ENCODE measurements at places on chromosomes 2 and 18. TPM values are rescaled to one million over a fixed set of nuclear protein-coding genes. Genes with fewer than 3 reads are reported as not detected.

DNA sequence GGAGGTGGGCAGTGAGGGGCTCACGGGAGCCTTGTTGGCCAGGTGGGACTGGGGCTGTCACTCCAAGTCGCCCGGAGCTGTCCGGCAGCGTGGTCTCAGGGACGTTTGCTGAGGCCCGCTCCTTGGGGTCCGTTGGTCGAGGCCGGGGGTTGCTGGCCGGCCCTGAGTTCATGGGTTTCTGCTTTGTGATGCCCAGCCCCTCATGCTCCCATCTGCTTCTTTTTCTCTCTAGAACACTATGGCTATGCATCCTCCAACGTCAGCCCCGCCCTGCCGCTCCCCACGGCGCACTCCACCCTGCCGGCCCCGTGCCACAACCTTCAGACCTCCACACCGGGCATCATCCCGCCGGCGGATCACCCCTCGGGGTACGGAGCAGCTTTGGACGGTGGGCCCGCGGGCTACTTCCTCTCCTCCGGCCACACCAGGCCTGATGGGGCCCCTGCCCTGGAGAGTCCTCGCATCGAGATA lies 14.5 kb downstream of the NFATC1 start:
- no peak for DNase-seq

DNA sequence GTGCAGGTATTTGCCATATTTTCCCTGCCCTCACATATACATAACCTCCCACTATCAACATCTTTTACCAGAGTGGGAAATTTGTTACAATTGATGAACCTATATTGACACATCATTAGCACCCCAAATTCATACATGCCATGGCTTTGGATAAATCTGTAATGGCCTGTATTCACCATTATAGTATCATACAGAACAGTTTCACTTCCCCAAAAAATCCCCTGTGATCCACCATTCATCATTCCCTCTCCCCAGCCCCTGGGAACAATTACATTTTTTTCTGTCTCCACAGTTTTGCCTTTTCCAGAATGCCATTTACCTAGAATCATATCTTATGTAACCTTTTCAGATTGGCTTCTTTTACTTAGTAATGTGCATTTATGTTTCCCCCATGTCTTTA lies 494.5 kb downstream of the RNF144A start:
- DNase-seq = no peak

COLEC11 gene
- total RNA-seq = not detected

- no peak for DNase-seq
These were observed at the start of gene NEU4 for GRCh38 chr2:241808721-241809382. Gene NEU4, plus strand, starts transcription at chr2:241809193. Its CDS starts 5,292 bp downstream, at chr2:241814485.

GRCh38 chr18:45121146-45121545 lies 440.5 kb downstream of the SETBP1 start:
- no peak for DNase-seq

DNA sequence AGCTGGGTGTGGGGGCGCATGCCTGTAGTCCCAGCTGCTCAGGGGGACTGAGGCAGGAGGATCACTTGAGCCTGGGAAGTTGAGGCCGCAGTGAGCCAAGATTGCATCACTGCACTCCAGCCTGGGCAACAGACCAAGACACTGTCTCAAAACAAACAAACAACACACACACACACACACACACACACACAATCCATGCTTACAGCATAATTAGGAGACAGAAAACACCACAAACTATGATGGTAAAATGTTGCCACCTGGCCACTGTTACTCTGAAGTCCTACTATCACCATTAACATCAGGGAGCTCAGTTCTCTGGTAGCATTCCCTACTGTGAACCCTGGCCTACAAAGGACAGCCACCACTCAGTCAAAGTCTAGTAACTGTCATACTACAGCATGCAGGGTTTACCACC lies 18.3 kb downstream of the DNPEP start:
- no peak for DNase-seq

GRCh38 chr18:79481046-79481790 lies 85.5 kb downstream of the NFATC1 start:
- no peak for DNase-seq
